RCC 7860 (cell line): ENCODE measurements at places on chromosomes 3 and 15.
A peak's percentile ranks its signal among the peaks of the same experiment; 100 is the strongest.

DNA sequence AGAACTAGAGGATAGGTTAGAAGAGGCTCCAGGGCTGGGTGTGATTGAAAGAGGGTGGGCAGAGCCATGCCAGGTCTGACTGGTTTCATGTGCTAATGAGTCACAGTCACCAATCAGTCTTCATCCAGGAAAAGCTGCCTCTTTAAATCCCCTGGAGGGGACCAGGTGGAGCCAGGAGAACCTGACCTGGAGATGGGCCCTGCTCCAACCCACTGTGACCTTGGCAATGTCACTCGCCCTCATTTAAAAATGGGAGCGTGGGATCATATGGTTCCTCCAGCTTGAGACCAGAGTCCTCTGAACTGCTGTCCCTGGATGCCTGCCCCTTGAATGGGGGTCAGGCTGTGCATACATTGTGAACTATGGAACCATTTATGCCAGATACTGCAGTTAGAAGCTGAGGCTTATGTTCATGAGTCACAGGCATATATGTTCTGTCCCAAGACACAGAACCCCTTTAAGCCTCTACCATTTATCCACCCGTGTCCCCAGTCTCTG is 23.0 kb downstream of the HES1 start:
- no peak for DNase-seq

DNA sequence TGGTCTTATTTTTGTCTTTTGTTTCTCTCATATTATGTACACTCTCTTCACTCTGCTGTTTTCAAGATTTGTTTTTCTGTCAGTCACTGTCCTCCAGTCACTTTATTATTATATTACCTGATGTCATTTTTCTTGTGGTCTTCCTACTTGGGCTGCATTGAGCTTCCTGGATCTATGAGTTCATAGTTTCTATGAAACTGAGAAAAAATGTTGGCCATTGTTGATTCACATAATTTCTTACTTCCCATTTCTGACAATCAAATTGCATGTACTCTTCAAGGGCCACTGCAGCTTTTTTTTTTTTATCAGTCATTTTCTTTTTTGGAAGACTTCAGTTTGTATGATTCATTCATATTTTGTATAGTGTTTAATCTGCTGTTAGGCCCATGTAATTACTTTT is 1180.6 kb upstream of the GBE1 start:
- DNase-seq = no peak

DNA sequence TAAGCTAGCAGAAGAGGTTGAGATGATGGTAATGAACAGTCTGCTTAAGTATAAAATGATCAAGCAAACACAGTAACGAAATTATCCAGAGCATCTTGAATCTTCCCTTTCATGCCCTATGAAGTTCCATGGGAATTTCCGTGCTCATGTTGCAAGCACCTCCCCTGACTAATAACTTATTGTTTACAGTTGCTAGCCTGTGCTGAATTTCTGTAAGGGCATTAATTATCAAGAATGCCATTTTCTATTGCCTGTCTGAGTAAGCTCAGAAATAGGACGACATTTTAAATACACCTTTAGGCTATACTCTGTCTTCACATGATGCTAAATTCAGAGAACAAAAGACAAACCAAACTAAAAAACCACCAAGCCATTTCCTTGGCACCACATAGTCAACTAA is 257.5 kb upstream of the LRTM1 start:
- no peak for DNase-seq

GRCh38 chr15:83106994-83107840 is at the start of gene TM6SF1:
TM6SF1 (plus strand) TSS chr15:83107645; CDS start chr15:83107681, 36 bp downstream.
- no peak for DNase-seq

DNA sequence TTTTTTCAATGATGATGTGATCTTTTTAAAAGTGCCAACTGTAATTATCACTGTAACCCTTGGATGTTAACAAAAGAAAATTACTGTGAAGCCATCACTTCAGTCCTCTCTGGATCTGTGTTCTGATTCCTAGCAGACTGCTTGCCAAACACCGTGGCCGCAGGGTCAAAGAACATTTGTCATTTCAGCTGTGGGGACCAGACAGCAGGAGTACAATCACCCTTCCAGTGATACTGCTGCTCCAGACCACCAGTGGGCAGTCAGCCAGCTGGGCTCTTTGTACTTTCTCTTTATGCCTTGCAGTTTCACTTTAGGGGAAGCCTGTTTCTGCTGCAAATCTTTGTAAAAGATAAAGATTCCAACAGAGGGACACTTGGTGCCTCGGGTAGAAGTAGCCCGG is 770.0 kb downstream of the GRM7 start:
- DNase-seq = peak; percentile 70

- DNase-seq = no peak
These were observed 44.3 kb upstream of the UBE2E1 start for GRCh38 chr3:23761440-23761896.

- DNase-seq = no peak
These were observed 27.1 kb upstream of the MAGEF1 start for GRCh38 chr3:184738982-184739381.
